ENCODE measurements at places on chromosomes 1 and 21. TPM values are rescaled to one million over a fixed set of nuclear protein-coding genes. Genes with fewer than 3 reads are reported as not detected.

DDAH1 gene
- 98.7 TPM for total RNA-seq

SAMD11 gene
- total RNA-seq, result 0.54 TPM

CPT2 gene
- 23.5 TPM for total RNA-seq

NTRK1 gene
- not detected for total RNA-seq

SERPINC1 gene
- 0.59 TPM for total RNA-seq

CITED4 gene
- 81.2 TPM for total RNA-seq

LAD1 gene
- total RNA-seq, result 209 TPM

DNA sequence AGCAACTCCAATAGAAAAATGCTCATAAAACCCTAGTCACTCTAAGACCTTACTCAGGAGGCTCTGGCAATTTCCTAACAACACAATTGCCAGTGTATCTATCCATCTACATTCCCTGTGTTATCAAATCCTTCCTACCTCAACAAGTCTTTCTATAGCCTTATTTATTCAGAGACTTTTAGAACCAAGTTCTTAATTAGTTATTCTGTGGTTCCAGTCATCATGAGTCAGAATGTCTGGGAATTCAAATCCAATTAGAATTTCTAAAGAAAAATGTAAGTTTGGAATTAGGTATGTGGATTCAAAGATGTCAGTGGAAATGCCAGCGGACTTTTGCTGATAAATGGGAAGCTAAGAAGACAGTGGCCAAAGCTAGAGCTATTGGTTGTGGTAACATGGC lies 302.6 kb upstream of the C1orf87 start:
- DNase-seq, result no peak
- no peaks in the 10 kb centered on the region for H3K4me1 ChIP-seq
- H3K36me3 ChIP-seq, result no peaks in the 10 kb centered on the region
- no peak overlapping the region for H3K4me3 ChIP-seq

DNA sequence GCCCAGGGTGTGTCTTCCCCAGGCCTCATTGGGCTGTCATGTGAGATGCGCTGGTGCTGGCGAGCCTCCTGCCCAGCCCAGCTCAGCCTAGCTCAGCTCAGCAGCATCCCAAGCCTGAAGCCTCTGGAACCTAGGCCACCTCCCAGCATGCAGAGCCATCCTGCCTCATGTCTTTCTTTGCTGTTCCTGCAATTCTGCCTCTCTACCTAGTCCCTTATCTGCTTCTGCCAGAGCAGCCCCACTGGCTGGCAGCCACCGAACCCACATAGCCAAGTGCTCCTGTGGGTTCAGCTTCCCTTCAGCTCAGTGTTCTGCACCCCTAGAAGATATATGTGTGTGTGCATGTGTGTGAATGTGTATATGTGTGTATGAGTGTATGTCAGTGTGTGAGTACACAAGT lies 291.5 kb upstream of the VAMP3 start:
- H3K27me3 ChIP-seq, result peaks cover 18% of the 10 kb centered on the region
- no peak overlapping the region for H3K27ac ChIP-seq
- DNase-seq, result no peak
- no peak overlapping the region for H3K4me3 ChIP-seq
- no peaks in the 10 kb centered on the region for H3K4me1 ChIP-seq

DNA sequence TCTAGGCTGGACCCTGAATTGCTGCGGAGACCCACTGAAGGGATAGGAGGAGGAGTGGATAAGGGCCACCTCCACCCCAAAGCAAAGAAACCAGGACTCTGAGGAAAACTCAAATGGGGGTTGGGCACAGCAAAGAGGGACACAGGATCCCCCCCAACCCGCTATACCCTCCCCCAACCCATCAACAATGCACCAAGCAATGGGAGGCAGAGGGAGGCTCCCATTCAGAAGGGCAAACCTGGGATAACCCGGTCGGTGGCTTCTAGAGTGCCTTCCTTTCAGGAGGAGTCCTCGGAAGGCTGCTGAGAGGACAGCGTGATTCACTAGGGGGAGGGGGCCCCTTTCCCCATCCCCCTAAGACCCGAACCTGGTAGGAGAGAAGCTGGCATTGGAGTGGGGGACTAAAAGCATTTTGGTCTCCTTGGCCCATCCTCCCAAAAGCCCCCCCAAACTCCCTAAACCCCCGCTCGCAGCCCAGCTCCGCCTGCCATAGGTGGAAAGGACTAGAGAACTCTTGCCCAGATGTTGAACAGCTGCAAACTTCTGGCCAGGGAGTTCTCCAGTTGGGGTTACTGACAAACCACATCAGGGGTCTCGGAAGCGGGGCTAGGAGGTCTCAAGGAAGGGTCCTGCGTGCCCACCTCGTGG lies 1.3 kb downstream of the MEF2D start:
- peaks cover 59% of the 10 kb centered on the region for H3K4me1 ChIP-seq
- no peak for DNase-seq
- H3K27ac ChIP-seq, result peak overlapping the region; percentile 97

- no peaks in the 10 kb centered on the region for H3K36me3 ChIP-seq
- no peak for DNase-seq
- H3K27me3 ChIP-seq, result no peaks in the 10 kb centered on the region
- no peak overlapping the region for H3K4me3 ChIP-seq
- no peak overlapping the region for H3K27ac ChIP-seq
Measured at GRCh38 chr1:74481607-74482006, 30.8 kb downstream of the LRRC53 start.

- no peaks in the 10 kb centered on the region for H3K27me3 ChIP-seq
- H3K4me3 ChIP-seq, result no peak overlapping the region
- H3K4me1 ChIP-seq, result peaks cover 9% of the 10 kb centered on the region
- no peak for DNase-seq
Measured at GRCh38 chr1:21864730-21865129, 52.7 kb downstream of the LDLRAD2 start.

DNA sequence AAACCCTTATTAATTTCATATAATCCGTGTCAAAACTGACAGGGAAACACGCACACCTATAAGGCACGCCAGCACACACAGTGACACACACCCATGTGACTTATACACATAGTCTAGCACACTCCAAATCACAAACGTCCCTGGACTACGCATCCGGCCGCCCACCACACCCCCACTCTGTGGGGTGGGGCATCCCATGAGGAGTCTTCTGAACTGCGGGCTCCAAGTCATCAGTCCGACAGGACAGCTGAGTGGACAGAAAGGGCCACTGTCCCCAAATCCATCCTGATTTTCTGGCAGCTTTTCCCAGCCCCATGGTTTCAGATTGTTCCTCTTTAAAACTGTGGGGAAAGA lies 829 bp downstream of the PEA15 start:
- H3K4me1 ChIP-seq, result peaks cover 36% of the 10 kb centered on the region
- H3K36me3 ChIP-seq, result peaks cover 59% of the 10 kb centered on the region
- no peaks in the 10 kb centered on the region for H3K27me3 ChIP-seq
- DNase-seq, result peak; percentile 54

DNA sequence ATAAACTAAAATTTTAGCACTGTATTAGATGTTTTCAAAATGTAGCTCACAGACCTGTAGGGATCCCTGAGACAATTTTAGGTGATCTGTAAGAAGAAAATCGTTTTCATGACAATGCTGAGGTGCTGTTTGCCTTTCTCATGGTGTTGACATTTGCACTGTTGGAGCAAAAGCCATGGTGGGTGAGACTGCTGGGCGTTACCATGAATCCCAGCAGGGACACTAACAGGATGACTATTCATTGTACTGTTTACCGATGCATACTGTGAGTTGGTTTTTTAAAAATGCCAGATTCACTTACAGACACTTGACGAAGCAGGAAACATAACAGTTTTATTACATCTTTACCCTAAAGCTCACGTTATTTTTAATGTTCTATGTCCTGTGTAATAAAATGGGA lies 468.5 kb downstream of the PCP4 start:
- H3K27me3 ChIP-seq, result no peaks in the 10 kb centered on the region
- no peak for DNase-seq
- H3K27ac ChIP-seq, result no peak overlapping the region
- no peak overlapping the region for H3K4me3 ChIP-seq

DNA sequence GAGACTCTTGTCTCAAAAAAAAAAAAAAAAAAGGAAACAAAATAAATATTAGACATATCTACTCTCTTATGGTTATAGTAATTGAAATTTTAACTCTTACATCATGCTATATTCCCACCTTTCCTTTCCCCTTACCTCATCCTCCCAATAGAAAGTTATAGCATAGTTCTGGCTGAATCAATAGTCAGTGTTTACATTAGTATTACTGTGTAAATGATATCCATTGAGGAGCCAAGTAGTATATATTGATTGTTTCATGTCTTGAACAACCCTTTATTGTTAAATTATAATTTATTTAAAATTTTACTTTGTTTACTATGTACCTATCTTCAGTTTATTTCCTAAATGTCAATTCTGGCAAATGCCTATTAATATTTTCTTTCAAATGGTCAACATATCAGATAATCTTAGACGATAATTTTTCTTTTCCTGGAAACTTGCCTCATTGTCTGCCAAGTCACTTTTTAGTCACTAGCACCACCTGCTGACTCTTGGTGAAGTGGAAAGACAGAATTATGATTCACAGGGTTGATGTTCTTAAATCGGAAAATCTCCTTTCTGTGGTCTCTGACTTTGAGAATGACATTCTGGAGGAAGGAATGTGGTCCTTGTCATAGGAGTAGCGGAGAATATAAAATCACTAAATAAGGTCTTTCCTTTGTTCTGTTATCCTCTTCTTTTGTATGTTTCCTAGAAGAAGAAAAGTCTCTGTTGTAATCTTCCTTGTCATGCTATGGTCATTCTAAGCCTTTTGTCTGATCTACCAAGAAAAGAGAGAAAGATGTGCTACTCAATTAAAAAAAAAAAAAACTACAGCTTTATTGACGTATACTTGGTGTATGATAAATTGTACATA lies 8.6 kb downstream of the HJV start:
- no peaks in the 10 kb centered on the region for H3K4me1 ChIP-seq
- DNase-seq, result peak; percentile 74
- no peak overlapping the region for H3K4me3 ChIP-seq
- peaks cover 27% of the 10 kb centered on the region for H3K27me3 ChIP-seq

GRCh38 chr21:37744551-37744950 lies 171.7 kb downstream of the KCNJ6 start:
- no peak overlapping the region for H3K4me3 ChIP-seq
- H3K27me3 ChIP-seq, result peaks cover 100% of the 10 kb centered on the region
- no peak overlapping the region for H3K27ac ChIP-seq
- no peak for DNase-seq
- no peaks in the 10 kb centered on the region for H3K36me3 ChIP-seq

- H3K36me3 ChIP-seq, result peaks cover 7% of the 10 kb centered on the region
- no peak for DNase-seq
- H3K27ac ChIP-seq, result no peak overlapping the region
Measured at GRCh38 chr1:171252482-171252881, 4.2 kb downstream of the FMO1 start.

DNA sequence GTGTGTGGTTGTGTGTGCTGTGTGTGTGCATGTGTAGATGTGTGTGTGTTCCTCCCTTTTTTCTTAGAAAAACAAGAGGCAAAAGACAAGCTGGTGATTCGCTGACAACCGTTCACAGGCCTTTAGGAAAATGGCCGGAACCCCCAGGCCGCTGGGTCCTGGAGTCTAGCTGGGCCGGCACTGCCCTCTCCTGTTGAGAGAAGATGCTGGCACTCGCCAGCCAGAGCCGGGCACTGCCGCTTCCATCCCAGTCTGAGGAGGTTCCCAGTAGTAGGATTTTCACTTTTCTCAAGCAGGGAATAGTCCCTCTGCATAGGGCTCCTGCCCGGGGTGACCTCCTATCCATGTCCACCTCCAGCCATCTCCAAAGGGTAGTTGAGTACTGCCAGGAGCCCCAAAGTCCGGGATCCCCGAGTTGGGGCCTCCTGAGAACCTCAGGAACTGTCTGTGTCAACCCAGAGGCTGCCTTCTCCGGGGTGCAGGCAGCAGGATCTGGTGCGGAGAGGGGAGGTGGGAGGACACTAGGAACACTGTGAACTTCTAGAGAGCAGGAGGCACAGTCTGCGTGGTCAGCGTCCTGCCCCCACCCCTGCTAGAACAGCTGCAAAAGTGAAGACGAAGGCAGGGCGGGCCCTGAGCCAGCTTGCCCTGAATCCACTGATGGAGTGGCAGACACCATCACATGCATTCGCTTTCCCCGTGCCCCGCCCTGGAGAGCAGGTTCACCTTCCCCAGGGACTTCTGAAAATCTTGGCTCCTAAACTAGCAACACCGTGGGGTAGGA lies 44.1 kb upstream of the ARHGEF16 start:
- no peaks in the 10 kb centered on the region for H3K36me3 ChIP-seq
- H3K27me3 ChIP-seq, result peaks cover 50% of the 10 kb centered on the region
- no peak overlapping the region for H3K27ac ChIP-seq
- H3K4me1 ChIP-seq, result no peaks in the 10 kb centered on the region

DNA sequence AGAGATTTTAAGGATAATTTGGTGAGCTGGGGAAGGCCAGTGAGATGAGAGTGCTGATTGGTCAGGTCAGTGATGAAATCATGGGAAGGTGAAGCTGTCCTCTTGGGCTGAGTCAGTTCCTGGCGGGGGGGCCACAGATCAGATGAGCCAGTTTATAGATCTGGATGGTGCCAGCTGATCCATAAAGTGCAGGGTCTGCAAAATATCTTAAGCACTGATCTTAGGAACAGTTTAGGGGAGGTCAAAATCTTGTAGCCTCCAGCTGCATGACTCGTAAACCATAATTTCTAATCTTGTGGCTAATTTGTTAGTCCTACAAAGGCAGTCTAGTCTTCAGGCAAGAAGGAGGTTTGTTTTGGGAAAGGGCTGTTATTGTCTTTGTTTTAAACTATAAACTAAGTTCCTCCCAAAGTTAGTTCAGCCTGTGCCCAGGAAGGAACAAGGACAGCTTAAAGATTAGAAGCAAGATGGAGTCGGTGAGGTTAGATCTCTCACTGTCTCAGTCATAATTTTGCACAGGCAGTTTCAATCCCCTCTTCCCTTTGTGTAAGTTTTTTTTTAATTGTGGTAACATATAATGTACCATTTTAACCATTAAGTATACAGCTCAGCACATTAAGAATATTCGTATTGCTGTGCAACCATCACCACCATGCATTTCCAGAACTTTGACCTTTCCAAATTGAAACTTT lies 39.4 kb downstream of the PTAFR start:
- H3K4me1 ChIP-seq, result peaks cover 21% of the 10 kb centered on the region
- no peak overlapping the region for H3K27ac ChIP-seq
- DNase-seq, result no peak
- no peak overlapping the region for H3K4me3 ChIP-seq

- H3K4me3 ChIP-seq, result no peak overlapping the region
- H3K27me3 ChIP-seq, result no peaks in the 10 kb centered on the region
- H3K27ac ChIP-seq, result no peak overlapping the region
Measured at GRCh38 chr1:70441392-70442035, 30.4 kb downstream of the CTH start.

DNA sequence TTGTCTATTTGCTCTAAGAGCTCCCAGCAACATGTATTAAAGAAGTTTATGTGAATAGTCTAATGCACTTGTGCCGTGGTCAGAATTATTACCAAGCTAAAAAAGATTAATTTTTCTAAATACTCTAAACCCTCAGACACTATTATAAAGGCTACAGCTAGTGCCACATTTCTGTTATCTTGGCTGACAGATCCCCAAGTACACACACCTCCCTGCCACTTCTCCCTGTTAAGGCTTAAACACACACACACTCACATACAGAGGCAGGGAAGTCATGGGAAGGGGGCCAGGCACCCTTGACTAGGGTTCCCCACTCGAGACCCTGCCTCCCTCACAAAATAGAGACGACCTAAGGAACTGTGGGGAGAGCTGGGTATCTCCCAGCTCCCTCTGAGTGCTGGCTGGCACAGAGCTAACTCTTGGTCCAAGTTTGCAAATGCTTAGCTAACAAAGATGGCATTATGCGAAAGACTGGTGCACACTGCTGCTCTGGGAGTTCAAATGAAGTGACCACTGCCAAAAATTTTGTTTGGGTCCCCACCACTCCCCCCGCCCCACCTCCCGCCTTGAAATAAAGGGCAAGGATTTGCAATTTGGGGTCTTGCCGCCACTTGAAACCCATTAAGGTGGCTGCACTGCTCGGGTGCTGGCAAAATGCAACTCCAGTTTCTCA lies 9.8 kb downstream of the SSBP3 start:
- no peak overlapping the region for H3K27ac ChIP-seq
- H3K27me3 ChIP-seq, result no peaks in the 10 kb centered on the region
- no peaks in the 10 kb centered on the region for H3K36me3 ChIP-seq
- H3K4me3 ChIP-seq, result no peak overlapping the region
